LoVo (cell line): ENCODE measurements at places on chromosomes 7 and 10.

- DNase-seq = peak; percentile 94
Measured at GRCh38 chr7:102273749-102274712, 12.6 kb upstream of the SH2B2 start.

- DNase-seq = no peak
Measured at GRCh38 chr7:132410861-132411541, 165.3 kb downstream of the PLXNA4 start.

- DNase-seq = no peak
Measured at GRCh38 chr10:88333248-88333630, 249.9 kb downstream of the RNLS start.

- no peak for DNase-seq
Measured at GRCh38 chr7:106591146-106591545, 69.8 kb downstream of the CCDC71L start.

GRCh38 chr10:44278837-44279324 is 106.0 kb downstream of the CXCL12 start:
- no peak for DNase-seq

DNA sequence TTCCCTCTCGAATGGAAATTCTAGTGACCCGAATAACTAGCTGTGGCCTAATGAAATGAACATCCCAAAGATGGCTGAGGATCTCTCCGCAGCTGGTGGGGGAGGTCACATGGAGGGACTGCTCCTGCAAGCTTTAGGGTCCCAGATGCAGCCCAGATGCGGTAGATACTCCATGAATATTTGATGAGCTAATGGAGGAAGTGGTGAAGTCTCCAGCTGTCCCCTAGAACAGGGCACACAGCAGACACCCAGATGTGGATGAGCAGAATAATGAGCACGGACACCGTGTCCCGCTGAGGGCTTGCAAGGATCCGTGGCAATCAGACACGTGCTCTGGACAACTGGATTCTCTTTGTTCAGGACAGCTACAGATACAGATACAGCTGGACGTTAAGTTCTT is 59.2 kb downstream of the DENND2A start:
- DNase-seq = no peak

- DNase-seq = no peak
Measured at GRCh38 chr10:43166207-43166879, 28.1 kb downstream of the CSGALNACT2 start.

DNA sequence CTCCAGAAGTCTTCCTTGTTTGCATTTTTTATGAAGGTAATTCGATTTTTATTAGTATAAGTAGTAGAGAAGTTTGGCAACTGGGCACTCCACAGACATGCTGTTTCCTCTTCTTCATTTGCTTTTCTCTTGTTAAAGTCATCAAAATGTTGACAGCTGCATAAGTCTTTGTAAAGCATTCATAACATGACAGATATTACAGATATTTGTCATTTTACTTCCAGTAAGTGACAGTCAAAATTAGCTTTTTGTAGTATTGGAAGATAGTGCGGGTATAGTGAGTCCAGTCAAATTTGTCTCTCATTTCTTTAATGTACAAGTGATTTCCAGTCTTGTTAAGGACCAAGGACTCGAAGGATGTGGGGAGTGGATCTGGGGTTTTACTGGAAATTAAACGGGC is 247.1 kb downstream of the LRMDA start:
- no peak for DNase-seq
